ENCODE measurements at places on chromosomes 1 and 21.

- no peak for DNase-seq
These were observed 2.9 kb upstream of the EDN2 start for GRCh38 chr1:41487126-41488039.

GRCh38 chr1:38235705-38236104 is 189.1 kb upstream of the POU3F1 start:
- DNase-seq: peak; percentile 47

- no peak for DNase-seq
These were observed 46.4 kb downstream of the ZNF281 start for GRCh38 chr1:200363264-200363933.

DNA sequence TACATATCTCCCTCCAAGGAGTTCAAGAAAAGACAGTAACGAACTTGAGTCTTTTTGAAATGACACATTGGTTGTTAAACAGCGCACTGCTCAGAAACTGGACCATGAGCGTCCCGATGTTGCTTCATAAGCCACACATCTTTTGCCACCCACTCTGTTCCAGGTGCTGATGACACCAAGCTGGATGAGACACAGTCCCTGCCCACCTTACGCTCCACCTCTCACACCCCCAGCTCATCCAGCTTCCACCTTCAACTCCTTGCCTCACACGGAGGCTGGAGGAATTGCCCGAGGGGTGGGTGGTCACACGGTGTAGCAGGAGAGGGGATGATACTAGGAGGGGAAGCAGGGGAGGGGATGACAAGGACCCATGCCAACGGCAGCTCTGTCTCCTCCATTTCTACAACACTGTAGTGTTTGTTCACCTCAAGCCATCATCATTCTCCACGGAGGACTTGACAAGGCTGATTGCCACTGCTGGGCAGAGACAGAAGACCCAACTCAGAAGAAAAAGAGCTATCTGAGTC is 148.5 kb upstream of the TNR start:
- no peak for DNase-seq

GRCh38 chr21:39375446-39375845 is 26.6 kb upstream of the HMGN1 start:
- DNase-seq: no peak

GRCh38 chr1:220825819-220826551 is 39.3 kb downstream of the MTARC1 start:
- no peak for DNase-seq

- DNase-seq: no peak
These were observed 56.1 kb downstream of the KCTD3 start for GRCh38 chr1:215623162-215623561.

DNA sequence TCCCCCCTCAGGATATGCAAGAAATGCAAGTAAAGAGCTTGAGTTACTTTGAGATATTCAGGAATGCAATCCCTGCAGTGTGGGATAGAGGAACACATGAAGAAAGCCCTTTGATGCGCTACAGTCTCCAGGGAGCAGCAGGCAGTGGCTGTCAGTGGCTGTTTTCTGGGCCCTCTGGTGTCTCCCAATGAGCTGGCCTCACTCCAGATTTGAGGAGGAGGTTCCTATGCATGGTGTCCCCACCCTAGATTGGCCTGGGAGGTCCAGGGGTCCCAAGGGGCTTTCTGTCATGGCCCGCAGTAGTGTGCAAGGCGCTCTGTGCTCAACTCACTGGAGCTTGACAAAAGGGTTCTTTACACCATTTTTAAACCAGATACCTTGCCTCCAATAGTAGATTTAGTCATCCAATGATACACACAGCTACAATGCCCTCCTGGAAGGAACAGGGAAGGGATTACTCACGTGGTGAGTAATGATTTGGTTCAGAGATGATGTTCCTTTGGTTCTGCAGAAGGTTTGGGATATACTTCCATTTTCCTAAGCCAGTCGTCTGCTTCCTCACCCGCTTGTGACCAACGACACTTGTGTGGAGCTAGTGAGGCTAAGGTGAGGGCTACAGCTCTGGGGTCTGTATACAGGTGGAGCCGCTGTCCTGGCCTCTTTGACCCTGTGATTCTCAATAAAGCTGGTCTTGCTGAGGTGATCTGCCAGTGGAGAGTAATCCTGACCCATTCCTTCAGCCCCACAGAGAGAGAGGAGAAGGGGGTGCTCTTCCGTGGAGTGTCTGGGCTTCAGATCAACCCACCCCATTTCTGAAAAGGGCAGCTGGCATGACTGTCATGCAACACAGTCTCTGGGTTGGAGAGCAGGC is 6.6 kb downstream of the BATF3 start:
- no peak for DNase-seq

- peak; percentile 91 for DNase-seq
These were observed 20.6 kb downstream of the TCEA3 start for GRCh38 chr1:23403735-23404486.

GRCh38 chr21:42569732-42570301 is 56.2 kb downstream of the SLC37A1 start:
- no peak for DNase-seq

GRCh38 chr1:103509250-103509649 is 16.2 kb upstream of the RNPC3 start:
- no peak for DNase-seq

- no peak for DNase-seq
These were observed 222.7 kb downstream of the NUF2 start for GRCh38 chr1:163544441-163544840.

- peak; percentile 87 for DNase-seq
These were observed 539 bp downstream of the ATP8B2 start for GRCh38 chr1:154325583-154326545.

DNA sequence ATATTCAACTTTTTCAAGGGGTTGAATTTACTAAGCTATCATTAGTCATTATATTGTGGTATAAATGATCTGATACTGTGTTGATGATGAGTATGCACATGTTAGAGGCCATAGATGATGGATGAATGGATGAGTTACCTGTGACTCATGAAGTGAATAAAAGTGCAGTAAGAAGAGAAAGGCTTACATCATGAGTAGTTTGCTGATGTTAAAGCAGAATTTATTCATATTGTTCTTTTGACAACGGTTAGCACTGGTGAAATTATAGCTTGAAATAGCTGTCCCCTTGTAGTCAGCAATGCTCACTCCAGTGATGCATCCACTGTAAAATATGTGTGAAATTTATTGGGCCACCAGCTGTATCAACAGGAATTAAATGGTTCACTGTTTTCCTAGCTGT is 541.0 kb upstream of the ZRANB2 start:
- no peak for DNase-seq

DNA sequence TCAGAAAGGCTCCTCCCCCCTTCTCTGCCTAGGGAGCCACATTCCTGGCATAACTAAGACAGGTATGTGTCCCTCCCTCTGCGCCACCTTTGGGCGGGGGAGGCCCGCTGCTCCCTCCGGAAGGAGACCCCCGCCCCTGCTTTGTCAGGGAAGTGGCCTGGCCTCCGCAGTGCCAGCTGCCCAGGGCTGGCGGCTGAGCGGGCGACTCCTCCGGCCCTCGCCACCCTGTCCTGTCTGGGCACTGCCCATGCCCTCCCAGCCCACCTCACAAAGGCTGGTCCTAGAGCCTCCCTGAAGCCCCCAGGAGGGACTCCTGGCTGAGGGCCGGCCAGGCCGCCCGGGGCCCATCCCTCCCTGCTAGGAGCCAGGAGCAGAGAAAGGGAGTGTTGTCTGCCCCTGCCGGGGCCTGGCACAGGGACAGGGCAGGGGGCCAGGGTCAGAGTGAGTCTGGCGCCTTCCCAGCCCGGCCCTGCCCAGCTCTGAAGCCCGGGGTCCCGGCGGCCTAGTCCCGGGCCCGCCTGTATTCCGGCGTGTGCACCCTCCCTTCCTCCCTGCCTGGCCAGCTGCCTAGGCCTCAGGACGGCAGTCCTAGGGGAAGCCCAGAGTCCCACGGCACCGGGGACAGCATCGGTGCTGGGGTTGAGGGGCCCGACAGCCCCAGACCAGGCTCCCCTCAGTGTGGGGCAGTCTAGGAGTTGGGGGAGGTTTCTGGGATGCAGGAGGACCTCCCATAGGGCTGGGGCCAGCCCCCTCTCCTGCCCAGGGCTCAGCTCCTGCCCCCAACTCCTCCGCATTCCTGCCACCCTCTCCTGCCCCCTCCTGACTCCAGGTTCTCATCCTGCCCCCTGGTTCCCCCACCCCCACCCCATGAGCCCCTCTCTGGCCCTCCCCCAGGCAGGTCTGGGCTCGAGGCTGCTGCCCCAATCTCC is 5.1 kb downstream of the AGRN start:
- no peak for DNase-seq

GRCh38 chr1:195466639-195467038 is 1141.6 kb downstream of the KCNT2 start:
- DNase-seq: no peak

GRCh38 chr1:17612831-17613230 is 73.3 kb downstream of the ARHGEF10L start:
- no peak for DNase-seq

- DNase-seq: no peak
These were observed 64.8 kb upstream of the BEND5 start for GRCh38 chr1:48841461-48841860.

DNA sequence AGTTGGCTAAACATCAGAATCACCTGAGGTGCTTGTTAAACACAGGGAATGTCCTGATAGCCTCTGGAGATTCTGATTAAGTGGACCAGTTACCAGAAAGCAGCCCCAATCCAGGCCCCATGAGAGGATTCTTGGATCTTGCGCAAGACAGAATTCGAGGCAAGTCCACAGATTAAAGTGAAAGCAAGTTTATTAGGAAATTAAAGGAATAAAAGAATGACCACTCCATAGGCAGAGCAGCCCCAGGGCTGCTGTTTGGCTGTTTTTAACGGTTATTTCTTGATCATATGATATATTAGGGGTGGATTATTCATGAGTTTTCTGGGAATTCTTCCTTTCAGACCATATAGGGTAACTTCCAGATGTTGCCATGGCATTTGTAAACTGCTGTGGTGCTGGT is 176.2 kb downstream of the ROR1 start:
- DNase-seq: no peak

- no peak for DNase-seq
These were observed 22.3 kb upstream of the AGPAT3 start for GRCh38 chr21:43842742-43843141.
